ENCODE measurements at places on chromosomes 7 and 10.

GRCh38 chr10:43260117-43260761, 6.6 kb downstream of the RASGEF1A start:
- DNase-seq = no peak

GRCh38 chr7:112946350-112946749, 140.3 kb downstream of the GPR85 start:
- DNase-seq = no peak

GRCh38 chr7:91892821-91893340, 12.4 kb upstream of the MTERF1 start:
- DNase-seq = no peak

DNA sequence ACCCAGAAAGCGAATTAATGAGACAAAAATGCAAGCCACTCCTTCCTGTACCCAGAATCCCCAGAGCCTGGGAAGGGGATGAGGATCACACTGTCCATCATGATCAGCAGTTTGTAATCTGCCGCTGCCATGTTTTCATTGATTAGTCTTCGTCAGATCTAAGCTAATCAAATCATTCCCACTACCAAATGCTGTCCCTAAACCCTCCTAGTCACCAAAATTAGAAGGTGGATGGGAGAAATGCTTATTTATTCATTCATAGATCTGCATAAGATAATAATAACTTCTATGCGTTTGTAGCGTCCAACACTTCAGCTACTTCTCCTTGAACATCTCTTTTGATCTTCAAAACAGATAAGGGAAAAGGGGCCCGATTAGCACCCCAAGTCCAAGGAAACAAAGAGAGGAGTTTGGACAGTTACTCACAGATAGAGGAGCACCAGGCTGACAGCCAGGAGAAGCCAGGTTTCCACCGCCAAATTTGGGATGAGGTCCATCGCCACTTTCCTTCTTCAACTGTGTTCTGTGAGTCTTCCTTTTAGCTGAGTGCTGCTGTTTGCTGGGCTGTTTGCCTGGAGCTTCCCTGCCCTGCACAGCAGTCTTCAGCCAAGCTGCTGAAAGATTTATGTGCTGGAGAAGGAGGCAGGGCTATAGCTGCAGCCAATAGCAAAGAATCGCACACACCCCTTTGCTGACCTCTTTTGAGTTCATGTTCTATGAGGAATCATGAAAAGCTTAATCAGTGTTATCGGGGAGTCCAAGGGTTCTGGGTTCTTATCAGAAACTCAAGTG, at the start of gene CYP3A5:
Gene CYP3A5, minus strand, starts transcription at position 597 of the 792 bp plus-strand sequence. Its CDS starts 100 bp downstream, at position 497.
- DNase-seq = no peak

DNA sequence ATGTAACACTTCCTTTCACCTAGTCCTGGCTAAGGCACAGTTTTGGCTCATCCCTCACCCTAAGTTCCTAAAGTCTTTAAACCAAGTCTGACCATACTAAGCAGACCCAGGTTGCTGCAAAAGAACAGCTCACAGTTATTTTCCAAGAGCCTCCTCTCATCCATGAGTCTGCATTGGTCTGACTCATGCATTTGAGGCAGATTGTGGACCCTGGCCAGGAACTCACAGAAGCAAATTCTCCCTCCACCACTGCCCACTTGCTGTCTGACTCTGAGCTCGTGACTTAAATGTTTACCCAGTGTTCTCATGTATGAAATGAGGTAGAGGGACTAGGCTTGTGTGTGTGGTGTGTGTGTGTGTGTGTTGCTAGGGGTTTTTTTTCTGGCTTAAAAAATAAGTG, 1272.8 kb downstream of the TYW1 start:
- DNase-seq = no peak

- no peak for DNase-seq
Observed at GRCh38 chr7:80907141-80907601, 11.7 kb downstream of the SEMA3C start.

DNA sequence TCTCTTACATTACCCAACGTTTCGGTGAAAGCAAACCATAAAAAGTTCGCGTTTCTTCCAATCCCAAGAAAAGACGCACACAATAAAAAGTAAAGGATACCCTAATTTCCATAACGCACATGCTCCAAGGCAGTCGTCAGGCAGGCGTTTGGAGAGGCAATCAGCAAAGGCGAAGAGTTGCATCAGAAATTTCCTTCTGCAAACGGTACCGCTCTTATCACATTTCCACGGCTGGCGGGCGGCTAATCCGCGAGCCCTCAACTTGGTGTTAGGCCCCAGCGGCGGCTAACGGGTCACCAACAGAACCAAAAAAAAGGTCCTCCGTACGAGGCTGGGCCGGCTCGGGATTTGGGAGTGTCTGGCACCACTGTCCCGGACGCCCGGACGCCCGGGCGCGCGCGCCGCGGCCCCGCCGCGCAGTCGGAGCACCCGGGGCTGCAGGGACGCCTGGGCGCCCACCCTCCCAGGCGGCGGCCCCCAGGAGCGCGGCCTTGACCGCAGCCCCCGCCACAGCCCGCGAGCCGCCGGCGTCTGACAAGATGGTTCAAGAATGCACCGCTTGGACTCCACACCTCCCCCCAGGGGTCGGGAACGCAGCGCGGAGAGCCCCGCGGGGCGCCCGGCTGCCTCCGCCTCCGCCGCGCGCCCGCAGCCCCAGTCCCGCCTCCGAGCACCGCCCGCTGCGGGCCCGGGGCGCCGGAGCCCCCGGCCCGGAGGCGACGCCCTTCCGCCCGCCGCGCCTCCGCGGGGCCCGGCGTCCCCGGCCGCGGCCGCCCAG, 9.8 kb upstream of the GRB10 start:
- DNase-seq = no peak

DNA sequence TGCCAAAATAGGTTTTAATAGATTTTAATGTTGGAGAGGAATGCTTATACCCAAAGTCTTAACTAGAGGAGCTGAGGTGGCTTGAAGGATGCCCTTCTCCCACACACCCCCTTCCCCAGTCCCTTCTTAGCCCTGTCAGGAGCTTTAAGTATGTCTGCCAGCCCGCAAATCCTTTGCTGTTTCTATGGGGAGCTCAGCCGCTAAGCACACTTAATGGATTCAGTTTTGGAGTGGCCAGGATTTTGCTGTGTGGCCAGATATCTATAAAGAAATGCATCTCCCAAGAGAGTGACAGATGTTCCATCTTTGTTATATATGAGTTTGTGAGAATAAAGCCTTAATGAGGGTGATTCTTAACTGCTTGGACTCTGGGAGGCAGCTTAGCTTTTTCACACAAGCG, 152.9 kb upstream of the ZNF32 start:
- no peak for DNase-seq

GRCh38 chr10:119375574-119376272, 166.8 kb downstream of the RGS10 start:
- no peak for DNase-seq

GRCh38 chr7:73341877-73342276, 13.9 kb downstream of the FKBP6 start:
- no peak for DNase-seq

GRCh38 chr7:638256-639011, 88.1 kb upstream of the DNAAF5 start:
- DNase-seq = no peak

DNA sequence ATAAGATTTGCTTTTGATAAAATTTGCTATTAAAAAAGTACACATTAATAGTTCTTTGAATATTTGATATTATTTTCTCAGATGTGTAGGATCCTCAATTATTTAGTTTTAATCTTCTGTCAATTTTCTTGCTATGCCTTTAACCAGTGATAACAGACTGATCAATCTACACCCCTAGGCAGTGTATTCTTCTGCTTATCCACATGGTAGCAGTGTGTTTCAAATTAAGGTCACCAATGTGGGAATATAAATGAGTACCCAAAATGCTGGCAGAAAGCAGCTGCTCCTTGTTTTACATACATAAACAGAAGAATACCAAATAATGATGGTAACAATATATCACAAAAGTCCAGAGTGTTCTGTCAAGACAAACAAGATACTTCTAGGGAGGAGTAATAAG, 87.0 kb downstream of the SKAP2 start:
- DNase-seq = no peak

GRCh38 chr7:1494447-1494846, 9.7 kb downstream of the INTS1 start:
- DNase-seq = no peak

DNA sequence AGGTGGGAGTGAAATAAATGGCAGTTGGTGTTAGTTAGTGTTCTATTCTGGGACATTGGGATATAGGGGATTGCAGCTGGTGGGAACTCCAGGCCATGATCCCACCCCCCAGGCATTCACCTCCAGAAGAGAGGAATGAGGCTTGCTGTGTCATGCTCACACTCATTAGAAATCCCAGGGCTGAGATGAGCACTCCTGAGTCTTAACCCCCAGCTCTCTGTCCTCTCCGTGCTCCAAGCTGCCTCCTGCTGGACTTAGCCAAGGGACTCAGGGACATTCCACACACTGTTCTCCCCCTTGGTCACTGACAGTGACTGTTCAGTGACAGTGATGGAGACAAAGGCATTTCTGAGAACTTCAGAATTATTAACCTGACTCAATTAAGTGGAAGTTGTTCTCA, 21.5 kb downstream of the CYP26A1 start:
- DNase-seq = no peak

DNA sequence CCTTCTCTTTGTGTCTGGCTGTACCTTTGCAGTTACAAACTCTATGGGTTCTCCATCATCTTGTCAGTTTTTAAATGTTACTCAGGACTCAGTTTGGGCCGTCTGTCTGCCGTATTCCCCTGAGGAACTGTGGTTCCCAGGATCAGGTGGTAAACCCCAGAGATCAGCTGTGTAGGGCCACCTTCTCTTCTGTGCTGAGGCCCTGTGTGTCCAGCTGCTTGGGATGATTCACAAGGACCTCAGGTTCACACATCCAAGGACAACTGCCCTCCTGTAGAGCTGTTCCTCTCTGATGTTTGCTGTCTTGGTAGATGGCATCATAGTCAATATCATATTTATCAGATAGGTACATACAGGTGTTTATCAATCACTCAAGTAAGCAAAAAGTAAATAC, 24.5 kb downstream of the CUL1 start:
- DNase-seq = no peak

DNA sequence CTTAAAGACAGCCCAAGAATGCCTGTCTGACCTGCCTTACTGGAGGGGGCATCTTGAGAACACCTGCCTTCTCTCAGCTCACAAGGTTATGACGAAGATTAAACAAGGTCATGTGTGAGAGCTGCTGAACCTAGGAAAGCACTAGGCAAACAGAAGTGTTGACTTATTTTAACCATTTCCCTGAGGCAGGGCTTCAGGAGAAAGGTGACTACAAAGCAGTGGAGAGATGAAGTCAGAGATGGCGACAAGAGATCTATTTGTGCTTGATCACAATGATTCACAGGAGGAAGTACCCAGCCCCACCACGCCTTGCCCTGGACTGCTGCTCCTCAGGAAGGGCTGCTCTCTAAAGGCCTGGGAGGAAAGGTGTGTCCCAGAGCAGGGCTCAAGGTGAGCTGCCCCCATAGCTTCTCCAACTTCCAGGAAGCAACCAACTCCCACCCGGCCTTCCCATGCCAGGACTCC, 27.8 kb downstream of the STN1 start:
- no peak for DNase-seq

- peak; percentile 44 for DNase-seq
Observed at GRCh38 chr7:44534501-44534900, 6.6 kb downstream of the NPC1L1 start.

DNA sequence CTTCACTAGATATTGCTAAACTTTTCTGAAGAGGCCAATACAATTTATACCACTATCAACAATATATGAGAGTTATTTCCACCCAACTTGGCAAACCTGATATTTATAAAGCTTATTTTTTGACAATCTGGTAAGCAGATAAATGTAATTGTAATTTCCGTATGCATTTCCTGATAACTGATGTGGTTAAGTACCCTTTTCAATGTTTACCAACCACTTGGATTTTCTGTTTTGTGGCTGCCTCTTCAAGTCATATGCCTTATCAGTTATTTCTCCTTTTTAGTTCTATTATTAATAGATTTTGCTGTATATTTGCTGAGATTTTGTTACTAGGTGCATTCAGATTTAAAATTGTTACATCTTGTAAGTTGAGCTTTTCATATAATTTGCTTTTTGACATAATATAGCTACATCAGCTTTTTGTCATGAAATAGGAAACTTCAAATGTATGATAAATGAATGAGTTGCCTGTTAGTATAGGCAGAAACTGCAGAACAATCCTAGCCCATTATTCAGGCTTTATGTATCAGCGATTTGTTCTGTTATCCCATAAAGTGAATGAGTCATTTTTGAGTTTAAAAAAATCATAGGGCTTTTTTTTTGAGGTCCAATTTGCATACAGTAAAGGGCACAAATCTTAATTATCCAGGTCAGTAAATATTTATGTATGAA, 11.5 kb downstream of the SGPL1 start:
- no peak for DNase-seq

- DNase-seq = no peak
Observed at GRCh38 chr10:71765906-71766716, 7.2 kb downstream of the VSIR start.

GRCh38 chr7:36951257-36951697, 227.0 kb upstream of the AOAH start:
- DNase-seq = no peak

- no peak for DNase-seq
Observed at GRCh38 chr7:36787933-36788378, 63.7 kb upstream of the AOAH start.

DNA sequence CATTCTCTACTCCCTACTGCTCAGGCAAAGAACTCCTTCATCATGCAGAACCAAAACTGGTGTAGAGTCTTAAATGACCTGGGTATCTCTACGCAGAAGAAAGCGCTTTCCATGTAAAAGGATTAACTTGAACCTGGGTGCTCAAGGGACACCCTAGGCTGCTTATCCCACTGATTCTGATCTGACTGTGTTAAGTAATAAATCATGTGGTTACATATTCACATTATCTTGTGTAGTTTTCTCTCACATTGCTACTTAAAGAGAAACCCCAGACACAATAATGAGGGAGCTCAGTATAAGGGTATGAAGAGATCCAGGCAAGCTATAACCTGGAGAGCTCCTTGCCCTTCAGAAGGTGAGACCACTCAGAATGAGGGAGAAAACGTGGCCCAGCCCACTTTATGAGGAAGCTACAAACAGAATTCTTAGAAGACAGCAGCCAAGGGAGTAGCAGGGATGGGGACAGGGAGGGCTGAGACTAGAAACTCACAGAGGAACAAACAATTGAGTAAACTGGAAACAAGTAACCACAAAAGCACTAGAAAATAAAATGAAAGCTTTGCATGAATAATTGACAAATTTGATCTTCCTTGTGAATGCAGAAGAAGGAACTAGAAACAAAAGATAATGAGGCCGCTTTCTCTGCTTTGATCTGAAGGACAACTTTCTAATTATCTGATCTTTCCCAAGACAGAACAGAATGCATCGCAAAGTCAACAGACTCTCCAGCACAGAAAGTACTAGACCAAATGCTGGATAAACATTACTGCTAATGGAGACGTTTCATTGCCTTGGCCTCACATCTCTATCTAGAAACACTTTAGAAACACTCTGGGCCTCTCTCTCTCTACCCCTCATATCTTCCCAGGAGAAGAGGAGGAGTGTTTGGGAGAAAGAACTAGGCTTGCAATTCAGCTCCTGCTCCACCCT, 76.1 kb downstream of the LRRC17 start:
- no peak for DNase-seq

- no peak for DNase-seq
Observed at GRCh38 chr10:4196183-4196582, 411.2 kb upstream of the KLF6 start.

- DNase-seq = no peak
Observed at GRCh38 chr7:99021941-99022560, 121.9 kb downstream of the SMURF1 start.

GRCh38 chr10:35640951-35641675, 983 bp downstream of the FZD8 start:
- DNase-seq = peak; percentile 51

- DNase-seq = no peak
Observed at GRCh38 chr7:34850681-34851080, 186.6 kb downstream of the DPY19L1 start.
